ENCODE measurements at places on chromosomes 3 and 15.

DNA sequence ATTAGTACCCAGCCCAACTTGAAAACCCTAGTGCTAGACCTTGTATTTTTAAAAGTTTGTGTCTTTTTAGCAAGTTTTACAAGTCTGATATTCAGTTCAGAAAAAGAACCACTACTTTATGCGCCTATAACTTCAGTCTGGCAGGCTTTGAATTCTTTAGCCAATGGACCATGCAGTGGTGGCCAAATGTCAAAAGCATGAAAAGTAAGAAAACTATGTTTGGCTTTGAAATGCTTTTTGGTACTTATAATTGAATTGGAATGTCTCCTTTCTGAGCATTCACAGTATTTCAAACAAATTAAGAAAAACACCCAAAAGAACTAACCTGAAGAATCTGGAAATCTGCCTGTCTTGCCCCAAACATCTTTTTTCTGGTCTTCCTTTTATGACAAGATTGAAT, 12.8 kb downstream of the WDR48 start:
- DNase-seq = no peak

- DNase-seq = no peak
Observed at GRCh38 chr3:123883701-123884202, 380 bp downstream of the MYLK start.

DNA sequence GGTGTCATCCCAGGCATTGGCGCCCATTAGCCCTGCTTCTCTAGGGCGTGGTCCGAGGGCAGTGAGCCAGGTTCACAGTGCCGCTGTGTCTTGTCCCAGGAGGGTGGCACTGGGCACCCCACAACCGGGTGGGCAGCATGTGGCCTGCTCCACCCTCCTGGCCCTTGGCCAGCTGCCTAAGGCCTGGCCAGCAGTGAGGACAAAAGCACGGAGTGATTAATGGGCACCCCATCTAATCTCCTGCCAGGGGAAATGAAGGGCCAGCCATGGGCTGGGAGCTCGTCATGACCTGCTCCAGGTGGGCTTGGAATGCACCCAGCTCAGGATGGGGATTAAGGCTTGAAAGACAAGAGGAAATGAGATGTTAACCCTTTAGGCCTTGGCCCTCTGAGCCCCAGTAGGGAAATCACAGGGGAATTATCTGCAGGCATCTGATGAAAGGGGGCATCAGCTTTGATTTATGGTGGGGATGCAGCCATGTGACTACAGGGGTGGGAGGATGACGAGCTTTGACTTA, 5.2 kb downstream of the THSD4 start:
- no peak for DNase-seq

GRCh38 chr15:100029868-100030479, 296.7 kb upstream of the LYSMD4 start:
- DNase-seq = no peak

DNA sequence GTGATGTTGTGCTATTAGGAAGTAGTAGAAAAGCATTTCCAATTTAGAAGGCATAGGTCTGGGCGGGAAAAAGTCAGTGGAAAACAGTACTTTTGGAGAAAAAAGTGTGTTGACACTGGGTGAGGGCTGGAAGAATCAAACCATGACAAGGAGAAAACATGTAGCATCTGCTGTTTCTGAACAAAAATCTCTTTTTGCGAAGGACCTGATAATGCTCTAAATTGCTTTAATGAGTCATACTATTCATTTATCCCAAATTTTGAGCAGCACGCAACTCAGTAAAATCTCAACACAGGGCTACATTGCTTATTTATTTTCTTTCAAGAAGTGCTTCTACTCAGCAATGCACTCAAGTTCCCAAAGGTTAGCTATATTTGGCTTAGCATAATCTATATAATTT, 292.7 kb downstream of the DIPK2A start:
- DNase-seq = no peak

Data from T1000 (cell line).